ENCODE measurements at places on chromosomes 3 and 15. TPM values are rescaled to one million over a fixed set of nuclear protein-coding genes. Genes with fewer than 3 reads are reported as not detected.

Gene FOXB1
- polyA plus RNA-seq, result not detected

Gene BHLHE40
- 91.9 TPM for polyA plus RNA-seq

Gene EXD1
- not detected for polyA plus RNA-seq

Gene SMCO1
- not detected for polyA plus RNA-seq

Gene GABRR3
- not detected for polyA plus RNA-seq

Gene PSMD2
- polyA plus RNA-seq, result 250 TPM

Gene ITGA11
- not detected for polyA plus RNA-seq

Gene SLC12A1
- not detected for polyA plus RNA-seq

Gene CHD2
- 36.9 TPM for polyA plus RNA-seq

Gene SLC9A9
- polyA plus RNA-seq, result 17.2 TPM

Gene PLCH1
- not detected for polyA plus RNA-seq

Gene ANKRD63
- not detected for polyA plus RNA-seq

Gene HESX1
- polyA plus RNA-seq, result not detected

Gene ABHD6
- 8.7 TPM for polyA plus RNA-seq

Gene EPHA3
- not detected for polyA plus RNA-seq

Gene CD276
- not detected for polyA plus RNA-seq

Gene RTP3
- polyA plus RNA-seq, result not detected

Gene SH3GL3
- polyA plus RNA-seq, result not detected

Gene CCDC80
- 0.20 TPM for polyA plus RNA-seq

Gene SERINC4
- polyA plus RNA-seq, result 1.3 TPM

Gene LRTM1
- not detected for polyA plus RNA-seq

Gene TMEM207
- not detected for polyA plus RNA-seq

Gene IQSEC1
- polyA plus RNA-seq, result 40.5 TPM

Gene DAZL
- not detected for polyA plus RNA-seq

Gene AQP9
- polyA plus RNA-seq, result not detected

Gene REC114
- polyA plus RNA-seq, result not detected

Gene SPTSSB
- polyA plus RNA-seq, result 70.0 TPM

Gene CLCN2
- polyA plus RNA-seq, result 0.76 TPM

Gene GOLGA8G
- polyA plus RNA-seq, result not detected

Gene CALML4
- polyA plus RNA-seq, result not detected

All from immature natural killer cell (primary cell).